ENCODE measurements at places on chromosomes 5 and 9.
A peak's percentile ranks its signal among the peaks of the same experiment; 100 is the strongest.

- no peak for DNase-seq
Measured at GRCh38 chr5:42951293-42951840, 88.8 kb downstream of the ANXA2R start.

GRCh38 chr9:111481885-111482636 is 2.1 kb downstream of the ECPAS start:
- DNase-seq, result peak; percentile 18

DNA sequence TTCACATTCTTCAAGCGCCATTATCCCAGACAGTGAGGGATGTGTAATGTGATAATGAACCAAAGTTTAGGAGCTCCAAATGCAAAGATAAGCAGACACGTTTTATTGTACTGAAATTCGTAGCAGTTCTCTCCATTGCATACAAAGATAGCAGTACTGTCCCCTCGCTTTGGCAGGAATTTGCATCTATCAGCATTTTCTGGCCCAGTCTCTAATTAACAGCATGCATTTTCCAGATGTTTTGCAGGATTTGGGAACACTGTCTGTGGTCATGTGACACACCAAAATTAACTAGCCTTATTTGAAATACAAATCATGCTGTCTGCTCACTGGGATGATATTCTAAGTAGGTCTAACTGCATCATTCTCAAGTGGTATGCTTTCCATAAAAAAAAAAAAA is 235.9 kb upstream of the TRPM3 start:
- DNase-seq, result no peak

DNA sequence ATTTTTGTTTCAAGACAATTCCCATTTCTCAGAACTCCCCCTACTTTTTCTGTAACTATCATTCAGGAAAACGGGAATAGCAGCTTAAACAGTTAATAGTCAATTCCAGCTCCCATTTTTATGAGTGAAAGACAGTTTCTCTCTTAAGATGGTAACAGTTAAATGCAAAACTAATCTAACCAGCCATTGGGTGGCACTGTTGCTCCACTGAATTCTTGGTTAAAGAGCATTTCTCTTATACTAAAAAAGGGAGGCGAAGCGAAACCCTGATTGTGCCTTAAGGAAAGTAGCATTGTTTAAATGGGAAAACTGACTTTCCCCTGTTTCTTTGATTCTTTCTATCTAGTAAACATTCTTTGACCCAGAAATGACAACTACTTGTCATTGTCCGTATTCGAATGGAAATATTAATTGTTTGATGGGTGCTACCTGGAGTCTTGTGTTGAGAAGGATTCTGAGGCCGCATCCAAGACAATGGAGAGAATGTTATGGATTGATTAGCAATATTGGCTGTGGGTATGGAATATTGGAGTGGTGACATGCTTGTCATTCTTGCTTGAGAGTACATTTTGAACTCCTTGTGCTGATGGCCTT is 507.8 kb downstream of the MAT2B start:
- peak; percentile 66 for DNase-seq

- no peak for DNase-seq
Measured at GRCh38 chr9:85516455-85516854, 225.3 kb downstream of the AGTPBP1 start.

GRCh38 chr9:90368241-90368640 is 274.4 kb downstream of the DIRAS2 start:
- DNase-seq, result no peak

DNA sequence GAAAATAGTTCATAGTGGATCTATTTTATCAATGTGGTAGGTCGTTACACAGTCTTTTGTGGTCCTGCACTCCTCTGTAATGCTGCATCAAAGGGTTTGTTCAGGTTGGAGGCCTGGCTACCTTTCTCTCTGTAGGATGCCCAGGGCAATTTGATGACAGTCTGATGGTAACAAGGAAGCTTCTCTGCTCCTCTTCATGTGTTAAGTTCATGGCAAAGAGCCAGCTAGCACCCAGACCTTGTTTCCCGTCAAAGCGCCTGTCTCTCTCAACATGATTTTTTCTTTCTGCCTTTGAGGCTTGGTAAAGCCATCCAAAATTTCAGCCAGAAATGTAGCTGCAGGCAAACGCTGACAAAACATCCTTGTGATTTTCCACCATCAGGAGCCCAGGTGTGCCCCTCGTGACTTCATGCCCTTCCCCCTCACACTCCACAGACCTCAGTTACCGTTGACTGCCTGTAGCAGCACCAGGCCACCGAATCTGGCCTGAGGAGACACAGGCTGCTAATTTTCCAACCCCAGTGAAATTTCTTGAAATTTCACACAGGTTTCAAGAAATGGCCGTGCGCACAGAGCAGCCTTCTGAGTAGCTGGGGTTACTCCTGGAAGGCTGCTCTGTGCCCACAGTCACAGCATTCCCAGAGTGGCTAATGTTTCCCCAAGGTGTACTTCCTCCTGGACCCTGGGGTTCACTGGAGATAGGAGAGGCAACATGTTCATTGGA is 292.7 kb downstream of the CWC27 start:
- no peak for DNase-seq

DNA sequence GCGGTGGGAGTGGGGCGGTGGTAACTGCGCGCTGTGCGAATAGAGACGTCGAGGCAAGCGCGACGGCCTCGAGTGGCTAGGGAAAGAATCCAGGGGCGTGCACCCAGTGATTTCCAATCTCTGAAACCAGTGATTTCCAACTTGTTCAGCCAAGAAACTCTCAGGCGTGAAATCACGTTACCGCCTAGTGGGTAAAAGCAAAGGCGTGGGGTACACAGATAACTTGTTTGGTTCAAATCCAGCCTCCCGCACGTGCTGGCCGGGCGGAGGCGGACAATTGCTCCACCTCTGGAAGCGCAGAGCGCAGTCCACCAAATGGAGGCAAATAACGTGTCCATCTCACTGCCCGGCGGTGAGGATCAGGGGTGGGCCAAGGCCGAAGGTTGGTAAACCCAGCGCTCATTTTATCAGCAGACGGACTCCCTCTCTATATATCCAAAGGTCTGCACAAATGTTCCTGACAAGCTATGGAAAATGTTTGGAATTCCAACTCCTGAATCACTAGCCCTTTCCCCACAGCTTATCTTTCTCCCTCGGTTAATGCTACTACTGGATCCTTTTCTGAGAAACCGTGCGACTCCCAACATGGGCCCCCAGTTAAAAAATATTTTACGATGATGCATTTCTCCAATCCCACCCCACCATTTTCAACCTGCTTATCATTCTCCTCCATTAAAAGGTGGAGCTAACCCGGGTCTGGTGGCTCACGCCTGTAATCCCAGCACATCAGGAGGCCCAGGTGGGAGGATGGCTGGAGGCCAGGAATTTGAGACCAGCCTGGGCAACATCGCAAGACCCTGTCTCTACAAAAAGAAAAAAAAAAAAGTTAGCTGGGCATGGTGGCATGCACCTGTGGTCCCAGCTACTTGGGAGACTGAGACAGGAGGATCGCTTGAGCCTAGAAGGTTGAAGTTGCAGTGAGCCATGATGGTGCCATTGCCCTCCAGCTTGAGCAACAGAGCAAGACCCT is 950 bp upstream of the FNBP1 start:
- no peak for DNase-seq

- DNase-seq, result no peak
Measured at GRCh38 chr5:26641492-26641891, 396.9 kb downstream of the CDH9 start.

DNA sequence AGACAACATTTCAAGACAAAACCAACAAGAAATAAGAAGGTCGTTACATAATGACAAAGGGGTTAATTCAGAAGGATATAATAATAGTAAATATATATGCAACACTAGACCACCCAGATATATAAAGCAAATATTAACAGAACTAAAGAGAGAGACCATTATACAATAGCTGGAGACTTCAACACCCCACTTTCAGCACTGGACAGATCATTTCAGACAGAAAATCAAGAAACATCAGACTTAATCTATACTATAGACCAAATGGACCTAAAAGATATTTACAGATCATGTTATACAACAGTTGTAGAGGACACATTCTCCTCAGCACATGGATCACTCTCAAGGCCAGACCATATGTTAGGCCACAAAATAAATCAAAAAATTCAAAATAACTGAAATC is 26.8 kb downstream of the CERT1 start:
- DNase-seq, result no peak

DNA sequence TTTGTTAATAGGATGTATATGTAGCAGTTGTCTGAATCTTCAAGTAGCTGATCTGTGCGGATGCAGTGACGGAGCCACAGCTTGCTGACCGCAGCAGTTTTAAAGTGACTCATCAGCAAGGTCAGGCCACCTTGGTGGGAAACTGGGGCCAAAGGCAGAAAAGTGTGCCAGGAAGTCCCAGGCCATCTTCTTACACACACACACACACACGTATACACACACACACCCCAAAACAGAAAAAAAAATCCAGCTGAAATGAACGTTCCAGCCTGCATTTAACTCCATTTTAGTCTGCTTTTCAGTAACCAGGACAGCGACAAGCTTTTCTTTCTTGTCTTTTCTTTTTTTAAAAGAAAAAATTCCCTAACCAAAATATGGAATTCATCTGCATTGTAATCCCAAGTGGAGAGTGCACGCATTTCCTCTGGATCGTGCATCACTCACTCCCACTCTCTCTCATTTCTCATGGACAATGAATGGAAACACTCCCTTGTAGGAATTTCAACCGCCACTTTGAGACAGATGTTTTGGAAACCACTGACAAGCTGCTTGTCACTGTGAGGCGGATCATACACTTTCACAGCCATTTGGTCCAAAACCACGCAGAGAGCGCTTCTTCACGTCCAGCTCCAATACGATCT is 103.9 kb downstream of the LHFPL2 start:
- DNase-seq, result peak; percentile 36

GRCh38 chr5:59887274-59887673 is 6.3 kb downstream of the PDE4D start:
- no peak for DNase-seq

GRCh38 chr5:14396066-14396465 is 185.5 kb upstream of the OTULINL start:
- no peak for DNase-seq

DNA sequence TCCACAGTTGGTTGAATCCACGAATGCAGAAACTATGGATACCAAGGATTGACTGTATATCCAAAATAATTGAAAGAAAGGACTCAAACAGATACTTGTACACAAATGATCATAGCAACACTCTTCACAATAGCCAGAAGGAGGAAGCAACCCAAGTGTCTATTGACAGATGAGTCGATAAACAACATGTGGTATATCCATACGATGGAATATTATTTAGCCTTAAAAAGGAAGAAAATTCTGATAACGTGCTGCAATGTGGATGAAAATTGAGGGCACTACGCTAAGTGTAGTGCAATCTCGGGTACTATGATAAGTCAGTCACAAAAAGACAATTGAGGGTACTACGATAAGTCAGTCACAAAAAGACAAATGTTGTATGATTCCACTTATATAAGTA is 83.6 kb upstream of the CPEB4 start:
- no peak for DNase-seq

DNA sequence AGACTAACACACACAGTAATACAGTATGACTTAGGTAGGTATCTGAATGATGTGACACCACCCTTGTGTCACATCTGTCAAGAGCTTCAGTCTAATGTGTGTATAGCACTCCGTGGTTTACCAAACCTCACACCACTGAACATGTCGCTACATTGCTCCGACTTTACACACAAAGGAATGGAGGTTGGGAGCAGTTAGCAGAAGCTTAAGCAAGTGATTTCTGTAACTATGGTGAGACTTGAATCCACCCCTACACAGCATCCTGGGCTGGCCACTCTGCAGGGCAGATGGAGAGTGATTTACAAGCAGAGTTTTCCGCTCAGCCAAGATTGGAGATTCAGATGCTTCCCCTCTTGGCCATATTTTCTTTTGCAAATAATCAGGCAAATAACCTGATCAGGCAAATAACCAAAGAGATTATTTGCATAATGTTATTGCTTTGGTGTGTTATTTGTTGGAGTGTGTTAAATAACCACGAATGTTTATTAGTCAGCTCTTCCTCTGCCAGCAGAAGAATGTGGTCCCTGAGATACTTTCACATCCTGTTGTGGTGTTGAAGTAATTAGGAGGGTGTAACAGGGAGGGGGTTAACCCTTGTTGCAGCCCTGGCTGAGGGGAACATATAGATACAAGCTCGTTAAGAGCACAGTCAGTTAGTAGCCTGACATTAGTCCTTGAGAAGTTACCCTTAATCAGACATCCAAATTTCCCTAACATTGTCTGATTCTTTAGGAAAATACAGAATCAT is 92.8 kb downstream of the SNX18 start:
- DNase-seq, result peak; percentile 23

DNA sequence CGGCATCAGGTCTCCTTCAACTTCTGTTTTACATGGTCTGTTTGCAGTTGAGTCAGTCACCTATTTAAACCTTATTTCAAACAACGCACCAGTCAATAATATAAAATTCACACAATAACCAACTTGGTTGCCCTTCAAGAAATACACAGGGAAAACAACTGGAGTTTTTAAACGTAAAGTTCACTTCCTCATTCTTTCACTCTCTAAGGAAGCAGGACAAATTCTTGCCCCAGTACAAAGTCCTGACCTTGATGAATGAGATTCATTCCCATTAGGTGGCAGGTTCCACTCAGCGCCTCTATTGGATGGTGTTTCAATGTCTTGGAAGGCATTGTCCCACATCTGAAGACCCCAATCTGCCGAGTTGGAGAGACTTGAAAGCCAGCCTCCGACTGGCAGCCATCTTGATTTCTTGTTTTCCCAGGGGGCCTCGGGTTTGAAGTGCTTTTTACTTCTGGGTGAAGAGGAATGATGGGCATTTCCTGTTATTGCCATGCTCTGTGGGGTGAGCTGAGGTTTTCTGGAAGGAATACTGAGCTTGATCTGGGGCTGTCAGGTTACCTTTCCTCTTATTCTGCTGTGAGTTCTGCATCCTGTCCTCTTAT is 105.0 kb downstream of the ACER2 start:
- peak; percentile 12 for DNase-seq

DNA sequence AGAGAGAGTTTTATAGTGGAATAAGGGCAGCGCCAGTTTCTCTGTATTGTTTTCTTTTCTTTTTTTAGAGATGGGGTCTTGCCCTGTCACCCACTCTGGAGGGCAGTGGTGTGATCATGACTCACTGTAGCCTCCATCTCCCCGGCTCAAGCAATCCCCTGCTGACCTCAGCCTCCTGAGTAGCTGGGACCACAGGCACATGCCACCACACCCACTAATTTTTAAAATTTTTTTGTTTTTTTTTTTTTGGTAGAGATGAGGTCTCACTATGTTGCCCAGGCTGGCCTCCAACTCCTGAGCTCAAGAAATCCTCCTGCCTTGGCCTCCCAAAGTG is 119.0 kb downstream of the PIK3R1 start:
- no peak for DNase-seq

GRCh38 chr9:100473276-100474081 is 530 bp downstream of the TMEFF1 start:
- peak; percentile 55 for DNase-seq

DNA sequence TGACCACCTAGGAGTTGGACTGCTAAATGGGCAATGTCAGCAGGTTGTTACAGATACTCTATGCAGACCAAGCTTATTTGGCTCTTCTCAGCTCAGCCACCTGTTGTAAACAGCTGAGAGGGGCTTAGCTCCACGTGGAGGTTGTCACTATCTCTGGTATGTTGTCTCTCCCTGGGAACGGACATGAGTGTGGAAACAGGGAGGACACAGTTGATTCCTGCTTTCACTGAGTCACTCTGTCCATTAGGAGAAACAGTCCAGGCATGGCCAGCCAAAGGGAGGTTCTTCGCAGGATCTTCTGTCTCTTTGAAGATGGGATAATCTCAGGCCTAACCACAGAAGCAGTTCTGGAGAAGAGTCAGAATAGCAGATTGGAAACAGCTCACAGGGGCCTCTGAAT is 121.2 kb downstream of the PALM2AKAP2 start:
- no peak for DNase-seq

All from kidney tubule cell (primary cell).